ENCODE measurements at places on chromosomes 5 and 9. TPM values are rescaled to one million over a fixed set of nuclear protein-coding genes. Genes with fewer than 3 reads are reported as not detected.

The C5orf52 gene
- not detected for total RNA-seq

The SLC25A48 gene
- total RNA-seq: 24.9 TPM

The CYLC2 gene
- total RNA-seq: not detected

The UQCRQ gene
- total RNA-seq: 213 TPM

The FREM1 gene
- total RNA-seq: 6.9 TPM

The LCN2 gene
- total RNA-seq: not detected

The RORB gene
- total RNA-seq: 80.9 TPM

The PCDHA7 gene
- 5.3 TPM for total RNA-seq

The ENTPD2 gene
- total RNA-seq: 17.1 TPM

The BDP1 gene
- 52.3 TPM for total RNA-seq

GRCh38 chr5:174120401-174121005, 75.0 kb downstream of the NSG2 start:
- no peak for DNase-seq

- DNase-seq: no peak
Measured at GRCh38 chr5:10592601-10593000, 28.7 kb downstream of the ANKRD33B start.

DNA sequence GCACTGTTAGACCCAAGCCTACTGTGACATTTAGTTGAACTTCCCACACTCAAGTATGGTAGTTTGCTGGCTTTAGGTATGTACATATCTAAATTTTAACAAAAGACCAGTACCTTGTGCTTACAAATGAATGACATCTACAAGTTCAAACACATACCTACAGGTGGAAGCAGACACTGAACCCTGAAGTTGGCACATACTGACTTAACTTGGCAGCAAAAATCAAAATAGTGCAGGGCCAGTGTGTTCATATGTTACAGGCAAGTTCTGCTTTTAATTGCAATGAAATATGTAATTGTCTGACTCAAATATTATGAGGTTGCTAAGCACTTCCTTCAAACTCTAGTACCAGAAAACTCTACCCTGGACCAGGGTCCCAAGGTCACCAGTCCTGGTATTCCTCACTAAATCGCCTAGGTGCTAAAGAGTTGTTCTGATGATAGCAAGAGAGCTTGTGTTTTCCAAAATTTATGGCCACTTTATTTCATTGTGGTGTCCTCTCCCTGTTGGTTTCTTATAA, 77.4 kb downstream of the MEGF10 start:
- DNase-seq: no peak

- no peak for DNase-seq
Measured at GRCh38 chr9:90840696-90841095, 39.1 kb downstream of the SYK start.

GRCh38 chr9:117779760-117780159, 75.6 kb downstream of the TLR4 start:
- DNase-seq: no peak

DNA sequence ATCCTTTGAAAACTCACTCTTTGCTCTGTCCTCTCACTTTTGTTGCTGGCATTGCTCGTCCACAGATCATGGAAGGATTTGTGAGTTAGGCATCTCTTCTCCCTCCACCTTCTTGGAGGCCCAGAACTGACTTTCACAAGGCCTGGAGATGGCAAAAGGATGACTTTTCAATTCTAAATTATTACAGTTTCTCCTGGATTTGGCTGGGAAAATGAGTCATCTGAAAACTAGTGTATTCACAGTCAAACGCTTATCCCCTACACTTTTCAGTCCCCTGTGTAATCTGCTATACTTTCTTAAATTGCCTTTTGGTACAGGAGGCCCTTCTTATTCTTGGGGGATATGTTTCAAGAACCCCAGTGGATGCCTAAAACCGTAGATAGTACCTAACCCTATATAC, 35.6 kb downstream of the ADRA1B start:
- DNase-seq: no peak

GRCh38 chr5:163503106-163504078, 2.0 kb upstream of the MAT2B start:
- peak; percentile 49 for DNase-seq

DNA sequence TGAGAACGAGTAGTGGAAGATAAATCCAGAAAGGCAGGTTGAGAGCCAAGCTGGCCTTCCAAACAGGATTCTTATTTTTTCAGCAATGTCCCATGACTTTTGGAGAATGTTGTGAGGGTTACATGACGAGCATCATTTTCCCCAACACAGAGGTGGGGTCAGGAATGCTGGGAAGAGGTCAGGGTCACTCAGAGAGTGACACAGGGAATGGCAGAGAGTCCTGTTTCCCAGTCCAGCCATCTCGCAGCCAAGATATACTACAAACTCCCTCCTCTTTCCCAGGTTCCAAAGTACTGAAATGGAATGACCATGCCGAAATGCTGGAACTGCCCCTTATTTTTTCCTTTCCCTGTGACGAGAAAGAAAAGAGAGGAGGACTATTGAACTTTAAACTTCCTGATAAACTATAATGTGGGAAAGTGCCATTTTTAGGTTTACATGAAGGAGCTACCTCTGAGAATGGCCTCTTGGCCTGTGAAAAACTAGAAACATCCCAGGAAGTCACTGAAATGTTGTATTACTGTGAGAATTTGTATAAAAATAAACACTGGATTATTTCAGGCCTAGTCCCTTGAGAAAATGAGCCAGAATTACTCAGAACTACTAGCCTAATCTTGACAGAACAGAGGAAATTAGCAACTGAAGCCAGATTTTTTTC, 420.4 kb downstream of the CETN3 start:
- DNase-seq: no peak

DNA sequence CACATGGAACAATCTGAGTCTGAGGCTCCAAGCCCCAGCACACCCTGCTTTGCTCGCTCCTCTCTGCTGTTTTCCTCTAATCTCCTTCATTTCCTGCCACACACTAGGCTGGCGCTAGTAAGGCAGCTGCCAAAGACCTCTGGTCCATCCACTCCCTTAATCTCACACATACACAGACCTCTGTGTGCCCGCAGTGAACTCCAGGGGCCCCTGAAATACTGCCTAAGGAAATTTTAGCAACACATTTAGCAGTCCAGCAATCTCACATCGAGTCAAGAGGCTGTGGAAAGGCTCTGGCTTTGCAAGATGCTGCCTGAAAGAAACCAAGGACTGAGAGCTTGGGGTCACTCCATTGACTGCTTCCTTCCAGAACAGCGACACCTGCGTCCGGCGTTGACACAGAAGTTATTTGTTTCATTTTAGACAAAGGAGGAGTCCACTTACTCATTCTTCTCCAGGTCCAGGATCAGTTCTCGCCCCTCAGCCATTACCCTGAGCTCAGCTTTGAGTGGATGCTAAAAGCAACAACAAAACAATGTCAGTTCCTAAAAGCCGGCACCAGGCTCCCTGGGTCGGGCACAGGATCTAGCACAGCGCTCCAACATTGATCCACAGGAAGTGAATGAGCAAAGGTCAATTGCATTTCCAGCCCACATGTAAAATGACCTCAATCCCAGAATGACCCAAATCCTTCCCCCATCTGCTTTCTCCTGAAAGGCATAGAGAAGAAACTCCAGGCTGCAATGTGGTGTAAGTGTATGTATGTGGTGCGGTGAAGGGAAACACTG, 11.5 kb downstream of the ADAM19 start:
- DNase-seq: no peak

GRCh38 chr5:140322751-140323731, 20.1 kb upstream of the PFDN1 start:
- peak; percentile 56 for DNase-seq

GRCh38 chr5:73317523-73317922, 131.1 kb downstream of the FOXD1 start:
- DNase-seq: no peak

- DNase-seq: no peak
Measured at GRCh38 chr9:107409581-107410389, 79.8 kb downstream of the KLF4 start.

DNA sequence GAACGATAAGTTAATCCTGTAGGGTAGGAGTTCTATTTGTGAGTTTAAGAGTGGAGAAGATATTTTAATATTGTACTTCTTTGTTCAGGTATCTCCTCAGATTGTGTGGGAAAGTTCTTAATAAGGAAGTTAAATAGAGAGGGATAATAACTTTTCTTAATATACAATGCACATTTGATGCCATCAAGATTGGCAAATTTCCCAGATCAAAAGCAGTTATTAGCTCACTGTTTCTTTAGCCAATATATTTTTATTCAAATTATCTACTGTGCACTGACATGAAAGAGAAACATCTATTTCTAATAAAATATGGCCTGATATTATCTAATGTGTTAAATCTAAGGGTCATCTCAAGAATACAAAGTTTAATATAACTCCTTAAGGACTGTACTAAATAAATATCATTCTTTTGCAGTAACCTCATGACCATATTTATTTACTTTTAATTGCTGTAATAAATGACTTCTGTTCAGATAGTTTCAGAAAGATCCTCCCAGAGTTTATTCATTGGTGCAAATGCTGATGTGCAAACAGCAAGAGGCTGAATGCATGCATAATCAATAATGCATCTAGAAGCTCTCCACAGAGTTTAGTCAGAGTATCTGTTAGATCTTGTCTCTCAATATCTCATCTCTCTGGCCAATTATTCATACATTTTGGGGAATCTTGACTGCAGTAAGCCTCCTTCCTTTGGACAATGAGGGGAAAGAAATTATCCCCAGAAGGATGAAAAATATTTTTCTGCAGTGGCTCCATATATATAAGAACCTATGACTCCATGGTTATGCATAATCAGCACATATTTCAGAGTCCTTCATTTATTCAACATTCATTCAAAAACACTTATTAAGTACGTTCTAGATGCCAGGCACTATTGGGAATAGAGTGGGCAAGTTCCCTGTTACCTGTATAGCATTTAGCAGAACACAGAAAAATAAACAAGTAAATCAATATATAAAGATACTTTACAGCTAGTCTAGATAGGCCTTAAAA, 85.3 kb downstream of the SPATA31D1 start:
- DNase-seq: no peak

DNA sequence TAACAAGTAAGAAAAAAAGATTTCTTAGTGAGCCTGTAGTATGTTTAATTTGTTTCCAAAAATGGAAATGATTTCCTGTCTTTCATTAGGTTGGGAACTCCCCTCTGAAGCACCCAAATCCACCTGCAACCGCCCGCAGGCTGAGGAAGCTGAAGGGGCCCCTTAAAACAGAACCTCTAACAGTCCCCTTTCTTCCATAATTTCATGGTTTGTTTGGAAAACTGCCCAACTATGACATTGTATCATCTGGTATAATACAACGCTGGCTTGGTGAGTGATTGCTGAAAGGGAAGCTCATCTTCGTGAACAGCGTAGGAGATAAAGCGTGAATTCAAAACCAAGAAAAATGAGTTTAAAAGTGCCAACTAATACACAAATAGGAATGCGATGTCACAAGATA, 215.5 kb downstream of the FSTL4 start:
- no peak for DNase-seq

- no peak for DNase-seq
Measured at GRCh38 chr9:88645172-88645878, 110.3 kb downstream of the NXNL2 start.

- DNase-seq: no peak
Measured at GRCh38 chr5:123303802-123304201, 119.4 kb downstream of the CEP120 start.

DNA sequence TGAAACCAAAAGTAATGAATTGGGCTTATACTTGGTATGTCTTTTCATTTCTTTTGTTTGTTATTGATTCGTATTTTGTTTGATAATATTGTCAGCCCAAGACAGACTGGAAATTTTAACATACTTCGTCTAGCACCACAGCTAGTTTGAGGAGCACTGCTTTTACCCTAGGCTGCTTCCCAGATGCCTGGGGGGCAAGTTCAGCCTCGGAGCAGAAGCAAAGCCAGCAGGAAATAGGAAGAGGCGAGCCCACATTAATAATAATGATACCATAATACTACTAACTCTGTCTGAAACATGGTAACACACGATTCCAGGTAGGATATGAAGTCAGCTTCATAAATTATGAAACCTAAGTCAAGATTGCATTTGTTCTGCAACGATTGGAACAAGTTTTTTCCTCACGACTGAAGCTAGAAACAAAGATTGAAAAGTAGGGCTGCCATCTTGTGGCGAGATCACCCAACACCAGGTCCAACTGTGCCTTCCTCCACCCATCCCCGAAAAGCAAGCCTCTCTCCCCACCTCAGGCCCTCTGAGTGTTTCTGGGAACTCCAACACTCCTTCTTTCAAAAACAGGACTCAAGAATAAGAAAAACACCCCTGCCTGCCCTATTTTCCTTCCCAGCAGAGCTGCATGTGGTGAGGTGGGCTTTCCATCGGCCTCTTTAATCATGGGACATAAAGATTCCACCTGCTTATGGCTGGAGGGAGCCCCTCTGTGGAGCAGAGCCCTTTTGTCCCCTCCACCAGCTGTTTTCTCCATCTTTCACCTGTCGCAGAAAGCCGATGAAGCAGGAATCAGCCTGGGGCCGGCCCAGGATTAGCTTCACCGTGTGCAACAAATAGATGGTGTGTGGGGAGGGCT, 236.4 kb downstream of the CAAP1 start:
- DNase-seq: no peak

DNA sequence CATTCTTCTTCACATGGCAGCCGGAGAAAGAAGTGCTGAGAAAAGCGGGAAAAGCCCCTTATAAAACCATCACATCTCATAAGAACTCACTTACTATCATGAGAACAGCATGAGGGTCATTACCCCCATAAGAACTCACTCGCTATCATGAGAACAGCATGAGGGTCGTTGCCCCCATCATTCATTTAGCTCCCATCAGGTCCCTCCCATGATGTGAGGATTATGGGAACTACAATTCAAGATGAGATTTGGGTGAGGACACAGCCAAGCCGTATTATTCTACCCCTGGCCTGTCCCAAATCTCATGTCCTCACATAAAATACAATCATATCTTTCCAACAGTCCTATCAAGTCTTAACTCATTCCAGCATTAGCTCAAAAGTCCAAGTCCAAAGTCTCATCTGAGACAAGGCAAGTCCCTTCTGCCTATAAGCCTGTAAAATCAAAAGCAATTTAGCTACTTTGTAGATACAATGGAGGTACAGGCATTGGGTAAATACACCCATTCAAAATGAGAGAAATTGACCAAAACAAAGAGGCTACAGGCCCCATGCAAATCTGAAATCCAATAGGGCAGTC, 79.1 kb downstream of the MROH2B start:
- no peak for DNase-seq

GRCh38 chr5:72908664-72909063, 47.2 kb upstream of the FCHO2 start:
- DNase-seq: no peak

DNA sequence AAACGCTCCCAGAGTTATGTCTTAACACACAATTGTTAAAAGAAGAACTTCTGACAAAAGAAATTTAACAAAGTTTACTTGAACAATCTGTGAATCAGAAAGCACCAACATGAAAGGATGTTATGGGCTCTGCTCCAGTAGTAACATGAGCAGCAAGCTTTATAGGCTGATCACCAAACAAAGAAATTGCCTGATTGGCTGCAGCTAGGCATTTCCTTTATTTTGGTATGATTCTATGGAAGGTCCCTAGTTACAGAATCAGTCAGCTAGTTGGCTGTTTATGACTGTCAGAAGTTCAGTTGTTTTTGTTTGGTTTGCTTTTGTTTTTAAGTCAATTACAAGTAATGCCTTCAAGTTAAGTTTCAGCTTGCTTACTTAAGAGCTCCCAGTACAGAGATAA, 102.4 kb upstream of the SMC2 start:
- no peak for DNase-seq

GRCh38 chr9:20244271-20244670, 378.0 kb downstream of the MLLT3 start:
- no peak for DNase-seq

GRCh38 chr5:72816284-72817075, at the start of gene TNPO1:
Gene TNPO1, plus strand, starts transcription at chr5:72816661. Its CDS starts 77 bp downstream, at chr5:72816738.
- DNase-seq: peak; percentile 79
